8988T (cell line): ENCODE measurements at places on chromosomes 1 and 21.

GRCh38 chr1:244236101-244236500, 185.0 kb downstream of the ZBTB18 start:
- no peak for DNase-seq

GRCh38 chr1:9107136-9107535, 21.8 kb downstream of the GPR157 start:
- no peak for DNase-seq

DNA sequence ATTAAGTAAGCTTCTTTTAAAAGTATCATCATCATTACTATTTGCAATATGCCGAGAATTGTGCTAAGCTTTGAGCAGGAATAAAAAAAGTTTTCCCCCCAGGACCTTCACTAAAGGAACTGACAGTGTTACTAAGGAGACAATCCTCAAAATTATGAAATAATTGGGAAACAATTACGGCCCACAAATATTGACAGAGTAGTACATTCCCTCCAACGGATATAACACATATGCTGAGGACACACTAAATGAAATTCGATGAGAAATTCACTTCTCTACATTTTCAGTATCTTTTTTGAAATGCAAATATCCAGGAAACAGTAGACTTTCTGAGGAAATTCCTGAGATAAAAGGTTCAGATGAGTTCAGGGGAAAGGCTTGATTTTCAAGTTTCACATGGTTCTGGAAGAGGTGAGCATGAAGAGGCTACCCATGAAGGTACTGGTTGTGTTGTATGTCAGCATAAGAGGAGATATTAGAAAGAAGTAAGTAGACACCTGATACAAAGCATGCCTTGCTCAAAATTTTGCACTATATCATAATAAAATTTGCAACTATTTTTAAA, 171.2 kb upstream of the NR5A2 start:
- no peak for DNase-seq

DNA sequence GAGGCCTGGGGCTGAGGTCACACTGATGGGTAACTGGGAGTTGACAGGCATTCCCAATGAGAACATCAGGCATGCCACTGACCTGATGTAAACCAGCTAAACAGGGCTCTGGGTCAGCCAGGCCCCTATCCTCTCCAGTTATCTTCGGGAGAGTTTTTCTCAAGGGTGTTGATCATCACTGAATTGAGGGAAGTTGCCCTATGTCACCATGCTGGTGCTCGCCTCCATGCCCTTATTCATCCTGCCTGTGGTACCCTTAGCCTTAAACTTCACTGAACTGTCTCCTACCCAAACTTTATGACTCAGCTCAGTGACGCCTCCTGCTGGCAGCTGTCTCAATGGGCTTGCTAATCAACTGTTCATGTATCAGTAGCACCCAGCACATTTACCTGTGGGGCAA, 80.7 kb upstream of the TNR start:
- DNase-seq, result no peak

DNA sequence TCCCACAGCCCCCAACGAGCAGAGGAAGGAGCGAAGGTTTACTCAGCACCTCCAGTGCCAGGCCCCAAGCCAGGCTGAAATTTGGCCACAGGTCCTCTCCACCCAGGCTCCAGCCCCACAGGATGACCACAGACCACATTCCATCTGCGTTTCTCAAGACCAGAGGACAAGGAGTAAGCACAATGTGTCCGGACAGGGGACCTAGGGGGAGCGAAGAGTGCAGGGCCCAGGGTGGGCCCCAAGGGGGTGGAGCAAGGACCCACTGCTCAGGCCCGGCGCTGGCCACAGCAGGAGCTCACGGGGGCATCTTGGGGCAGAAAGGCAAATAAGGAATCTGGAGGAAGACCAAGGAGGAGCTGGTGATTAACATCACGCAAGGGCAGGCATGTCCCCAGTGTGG, 100.5 kb downstream of the NPHP4 start:
- no peak for DNase-seq

DNA sequence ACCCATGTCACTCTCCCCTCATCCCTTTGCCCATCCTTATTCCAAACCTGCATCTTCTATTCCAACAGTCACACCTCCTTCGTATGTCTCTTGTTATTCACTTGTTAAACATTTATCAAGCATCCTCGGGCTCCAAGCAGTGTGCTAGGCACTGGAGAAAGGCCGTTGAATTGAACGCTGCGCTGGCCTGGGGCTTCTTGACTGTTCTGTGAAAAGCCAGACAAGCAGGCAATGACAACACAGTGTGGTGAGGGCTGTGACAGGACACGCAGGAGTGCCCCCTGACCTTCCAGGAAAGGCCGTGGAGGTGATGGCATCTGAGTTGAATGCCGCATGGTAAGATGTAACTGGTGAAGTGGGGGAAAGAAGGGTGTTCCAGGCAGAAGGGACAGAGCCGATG, 19.2 kb downstream of the ETV3 start:
- DNase-seq, result no peak

DNA sequence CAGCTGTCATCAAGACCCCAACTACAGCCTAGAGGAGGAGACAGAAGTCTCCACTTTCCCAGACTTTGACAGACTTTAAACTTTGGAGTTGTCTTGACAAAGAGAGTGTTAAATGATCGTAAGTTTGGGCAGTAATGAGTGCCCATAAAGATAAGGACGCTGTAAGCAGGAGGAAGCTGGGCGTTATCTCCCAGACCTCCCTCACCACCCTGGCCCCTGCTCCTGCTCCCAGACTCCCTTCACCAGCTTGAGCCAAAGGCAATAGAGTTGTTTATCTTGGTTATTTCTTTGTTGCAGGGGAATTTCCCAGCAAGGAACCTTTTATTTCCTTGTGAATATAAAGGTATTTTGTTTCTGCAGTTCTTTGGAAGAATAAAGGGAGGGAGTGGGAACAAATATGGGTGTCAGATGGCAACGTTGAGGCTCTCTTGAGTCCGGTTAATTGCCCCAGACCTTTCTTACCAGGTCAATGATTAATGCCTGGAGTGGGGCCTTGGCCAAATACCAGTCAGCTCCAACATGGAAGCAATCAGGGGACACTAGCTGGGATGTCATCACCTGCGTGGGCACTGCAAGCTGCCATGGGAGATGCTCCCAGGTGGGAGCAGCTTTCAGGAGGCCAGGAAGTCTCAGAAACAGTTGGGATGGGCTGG, 4.4 kb downstream of the PIGR start:
- no peak for DNase-seq

- no peak for DNase-seq
Observed at GRCh38 chr1:110511436-110511835, 7.5 kb downstream of the KCNA10 start.
